Progenitor cell of endocrine pancreas (in vitro differentiated cells): ENCODE measurements at places on chromosomes 3 and 15.

- peaks cover 42% of the 10 kb centered on the region for H3K27me3 ChIP-seq
- no peak overlapping the region for H3K27ac ChIP-seq
- H3K36me3 ChIP-seq = no peaks in the 10 kb centered on the region
- no peak for DNase-seq
- H3K4me3 ChIP-seq = no peak overlapping the region
Measured at GRCh38 chr15:88428053-88428452, 39.1 kb downstream of the MRPL46 start.

DNA sequence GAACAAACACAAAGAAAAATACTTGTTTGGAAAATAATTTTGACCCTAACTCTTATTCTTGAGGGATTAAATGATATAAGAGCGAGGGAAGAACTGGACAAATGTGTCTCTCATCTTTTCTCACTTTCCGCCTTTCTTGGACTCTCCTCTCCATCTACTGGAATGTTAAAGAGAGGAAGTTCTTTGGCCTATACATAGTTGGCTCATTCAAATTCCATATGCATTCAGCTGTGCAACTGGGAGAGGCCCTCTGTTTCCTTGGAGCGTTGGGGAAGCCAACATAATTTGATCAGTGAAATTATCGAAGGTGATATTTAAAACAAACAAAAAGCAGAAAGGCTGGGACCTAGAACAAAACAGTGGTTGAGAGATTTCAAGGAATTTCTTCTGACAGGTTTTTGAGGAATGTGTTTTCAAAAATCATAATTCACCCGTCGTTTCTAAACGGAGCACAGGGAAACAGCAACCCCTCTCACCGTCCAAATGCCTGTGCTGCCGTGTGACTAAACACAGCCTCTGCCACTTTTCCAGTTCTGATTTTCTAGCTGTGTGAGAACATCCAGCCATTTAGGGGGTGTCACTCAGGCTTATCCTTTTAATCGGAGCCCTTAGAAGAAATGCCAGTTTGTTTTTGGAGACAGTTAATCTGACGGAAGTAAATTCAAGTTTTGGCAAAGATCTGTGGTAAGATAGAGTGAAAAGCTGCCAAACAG lies 489.9 kb downstream of the SOX2 start:
- no peak for DNase-seq
- peaks cover 47% of the 10 kb centered on the region for H3K27me3 ChIP-seq
- H3K27ac ChIP-seq = no peak overlapping the region
- H3K36me3 ChIP-seq = no peaks in the 10 kb centered on the region

- H3K27ac ChIP-seq = no peak overlapping the region
- H3K36me3 ChIP-seq = no peaks in the 10 kb centered on the region
- no peak overlapping the region for H3K4me3 ChIP-seq
- H3K27me3 ChIP-seq = peaks cover 3% of the 10 kb centered on the region
- DNase-seq = no peak
Measured at GRCh38 chr3:156246961-156247725, 126.8 kb downstream of the KCNAB1 start.

DNA sequence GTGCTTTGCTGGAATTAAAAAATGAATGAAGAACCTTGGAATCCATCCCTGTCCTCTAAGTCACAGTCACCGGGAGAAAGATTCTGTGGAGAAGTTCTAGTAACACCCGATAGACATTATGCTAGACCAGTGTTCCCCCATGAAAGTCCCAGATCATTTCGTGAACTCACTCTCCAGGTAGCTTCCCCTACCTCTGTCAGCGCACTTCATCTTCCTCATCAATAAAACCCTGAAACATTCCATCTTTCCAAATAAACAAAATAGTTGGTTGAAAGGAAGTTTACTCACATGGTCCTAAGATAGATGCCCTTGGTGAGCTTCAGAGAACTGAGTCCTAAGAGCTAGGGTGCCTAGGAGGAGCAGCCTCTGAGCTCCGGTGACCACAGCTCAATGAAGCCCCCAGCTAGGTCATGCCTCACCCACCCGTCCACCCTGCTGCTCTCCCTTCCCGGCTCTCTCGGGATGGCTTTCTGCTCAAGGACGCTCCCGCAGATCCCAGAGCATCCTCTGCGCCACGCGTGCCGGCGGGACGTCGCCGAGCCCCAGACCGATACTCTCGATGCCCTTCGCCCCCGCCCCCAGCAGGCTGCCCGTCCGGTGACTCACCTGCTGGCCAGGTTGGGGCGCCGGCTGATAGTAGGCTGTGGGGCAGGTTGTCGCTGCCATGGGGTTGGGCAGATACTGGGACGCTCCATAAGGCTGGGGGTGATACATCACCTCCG lies 776 bp downstream of the VGLL3 start:
- H3K27ac ChIP-seq = no peak overlapping the region
- peaks cover 57% of the 10 kb centered on the region for H3K27me3 ChIP-seq
- DNase-seq = peak; percentile 34
